Activated CD4-positive, CD25-positive, alpha-beta regulatory T cell (primary cell): ENCODE measurements at places on chromosomes 2 and 18.

GRCh38 chr2:205786976-205787375, 104.7 kb downstream of the NRP2 start:
- DNase-seq, result no peak

GRCh38 chr2:124283096-124283495, 258.0 kb downstream of the CNTNAP5 start:
- no peak for DNase-seq

DNA sequence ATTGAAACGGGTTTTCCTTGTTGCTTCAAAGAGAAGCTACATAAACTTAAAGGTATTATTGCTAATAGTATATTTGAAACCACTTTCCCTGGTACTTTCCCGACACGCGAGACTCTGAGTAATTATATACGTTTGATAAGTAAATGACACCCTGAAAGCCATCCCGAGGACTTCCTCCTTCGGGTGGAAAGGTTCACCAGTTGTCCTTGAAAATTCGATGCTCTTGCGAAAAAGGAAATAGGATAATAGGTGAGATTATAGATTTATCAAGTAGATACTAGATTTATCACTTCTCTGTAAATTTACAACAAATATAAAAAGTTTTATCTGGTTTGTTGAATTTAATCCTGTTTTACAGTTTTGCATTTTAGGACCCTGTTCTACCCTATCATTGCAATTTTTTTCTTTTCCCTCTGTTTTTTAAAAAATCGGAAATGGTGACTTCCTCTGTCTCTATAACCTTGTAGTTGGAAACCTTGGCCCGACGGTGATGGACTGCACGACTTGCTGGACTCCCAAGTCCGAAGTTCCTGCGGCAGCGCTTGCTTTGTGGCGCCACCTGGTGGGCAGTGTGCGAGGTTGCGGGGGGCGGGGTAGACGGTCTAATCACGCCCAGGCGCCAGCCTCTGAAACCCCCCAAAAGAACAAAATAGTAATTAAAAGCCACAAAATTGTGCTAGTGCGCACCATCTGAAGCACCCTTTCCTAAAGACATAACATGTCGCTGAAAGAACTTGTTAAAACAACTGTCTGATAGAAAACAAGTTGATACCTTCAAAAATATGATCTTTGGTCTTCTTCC, 972 bp upstream of the DLX2 start:
- no peak for DNase-seq

GRCh38 chr2:214293593-214293992, 117.3 kb upstream of the VWC2L start:
- no peak for DNase-seq

- no peak for DNase-seq
These were observed 127.1 kb downstream of the DOCK10 start for GRCh38 chr2:224915136-224915535.

DNA sequence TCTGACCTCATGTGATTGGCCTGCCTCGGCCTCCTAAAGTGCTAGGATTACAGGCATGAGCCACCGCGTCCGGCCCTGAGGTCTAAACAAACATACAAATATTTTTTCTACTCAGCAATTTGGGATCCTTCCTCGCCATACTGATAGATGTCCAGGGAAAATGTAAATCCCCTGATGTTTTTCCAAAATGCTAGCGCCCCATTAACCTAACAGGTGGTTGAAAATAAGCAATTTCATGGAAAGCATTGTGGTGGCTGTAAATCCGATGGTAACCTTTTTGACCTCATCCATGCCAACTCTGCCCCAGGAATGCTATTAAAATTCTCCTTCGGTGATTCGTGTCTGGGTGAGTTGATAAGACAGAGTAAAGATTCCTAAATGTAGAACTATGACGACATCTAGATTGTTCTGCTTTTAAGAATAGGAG, 19.3 kb downstream of the GEMIN6 start:
- no peak for DNase-seq

GRCh38 chr2:241189856-241190201, 1.4 kb downstream of the ANO7 start:
- DNase-seq, result no peak

DNA sequence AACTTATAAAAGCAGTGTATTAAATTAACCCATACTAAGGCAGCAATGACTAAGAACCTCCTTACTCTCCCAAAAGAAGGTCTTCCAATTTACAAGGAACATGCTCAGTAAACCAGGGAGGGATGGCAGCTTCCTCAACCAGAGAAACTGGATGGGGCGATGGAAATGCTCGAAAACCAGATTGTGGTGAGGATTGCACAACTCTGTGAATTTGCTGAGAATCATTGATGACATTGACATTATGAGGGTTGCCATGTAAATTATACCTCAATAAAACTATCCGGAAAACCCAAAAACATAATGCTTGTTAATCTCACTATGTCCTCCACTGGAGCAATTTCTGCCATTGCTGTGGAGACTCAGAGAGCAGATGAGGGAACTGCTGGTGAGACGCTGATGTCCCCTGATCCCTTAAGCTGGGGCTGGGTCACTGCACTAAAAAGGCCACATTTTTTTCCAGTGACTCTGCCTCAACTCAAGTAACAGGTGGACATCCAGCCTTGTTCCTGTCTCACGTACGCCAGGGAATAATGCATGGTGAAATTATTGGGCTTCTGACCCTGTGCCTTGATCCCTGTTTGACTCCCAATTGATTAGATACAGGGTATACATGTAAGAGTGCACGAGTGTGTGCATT, 288.3 kb downstream of the CYP26B1 start:
- DNase-seq, result no peak
